ENCODE measurements at places on chromosomes 3 and 15.
A peak's percentile ranks its signal among the peaks of the same experiment; 100 is the strongest.

- DNase-seq: no peak
Measured at GRCh38 chr15:89652666-89653065, 2.6 kb downstream of the KIF7 start.

DNA sequence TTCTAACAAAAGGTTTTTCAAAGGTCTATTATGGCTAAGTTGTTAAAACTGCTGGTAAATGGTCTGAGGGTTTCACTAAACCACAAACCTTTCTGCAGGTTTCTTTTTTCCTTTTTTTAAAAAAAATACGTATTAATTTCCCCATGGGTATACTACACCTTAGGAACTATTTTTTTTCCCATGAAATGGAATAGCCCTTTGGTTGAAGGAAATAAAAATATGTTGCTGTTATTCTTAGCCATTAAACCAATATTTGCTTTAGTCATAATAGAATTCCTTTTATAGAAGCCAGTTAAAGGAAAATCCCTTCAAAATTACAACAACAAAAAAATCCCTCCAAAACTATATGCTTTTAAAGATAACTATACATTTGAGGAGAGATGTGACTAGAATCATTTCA is 1303.3 kb downstream of the ROBO2 start:
- DNase-seq: no peak

- no peak for DNase-seq
Measured at GRCh38 chr3:4687167-4687566, 194.0 kb downstream of the ITPR1 start.

DNA sequence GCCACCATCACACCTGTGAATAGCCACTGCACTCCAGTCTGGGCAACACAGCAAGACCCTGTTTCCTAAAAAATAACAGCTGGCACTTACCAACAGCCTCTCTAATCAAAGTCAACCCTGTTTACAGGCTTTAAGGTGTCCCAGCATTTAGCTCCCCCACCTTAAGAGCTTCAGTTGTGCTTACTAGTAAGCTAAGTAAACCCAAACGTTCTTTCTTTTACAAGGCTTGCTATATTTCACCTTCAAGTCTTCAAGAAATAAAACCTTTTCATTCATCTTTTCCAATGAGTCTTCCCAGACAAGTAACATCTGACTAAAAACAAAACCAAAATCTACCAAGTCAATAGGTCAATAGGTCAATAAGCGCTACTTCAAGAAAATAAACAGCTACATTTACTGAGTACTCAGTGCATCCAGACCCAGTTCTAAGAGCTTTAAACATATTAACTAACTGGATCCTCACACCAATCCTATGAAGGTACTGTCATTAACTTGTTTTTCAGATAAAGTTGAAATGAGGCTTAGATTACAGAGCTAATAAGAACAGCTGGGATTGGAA is 62.4 kb downstream of the PBRM1 start:
- DNase-seq: no peak

GRCh38 chr15:82305621-82306048 is 43.0 kb downstream of the SAXO2 start:
- DNase-seq: no peak

- peak; percentile 31 for DNase-seq
Measured at GRCh38 chr3:149494759-149495580, 20.5 kb downstream of the TM4SF4 start.

DNA sequence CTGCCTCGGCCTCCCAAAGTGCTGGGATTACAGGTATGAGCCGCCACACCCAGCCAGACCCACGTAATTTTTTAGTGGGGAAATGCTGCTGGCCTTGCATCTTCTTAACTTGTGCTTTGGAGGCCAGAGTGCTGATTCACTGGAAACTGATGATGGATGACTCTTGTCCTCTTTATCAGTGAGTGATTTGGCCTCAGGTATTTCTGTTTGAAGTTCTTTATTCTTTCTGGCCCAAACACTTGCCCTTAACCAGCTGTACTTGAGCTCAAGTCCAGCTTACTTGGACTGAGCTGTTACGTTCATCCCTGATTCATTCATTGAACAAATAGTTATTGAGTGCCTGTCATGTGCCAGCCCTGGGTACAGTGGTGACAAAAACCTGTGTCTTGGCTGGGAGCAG is 4.2 kb downstream of the PTPN23 start:
- DNase-seq: no peak

DNA sequence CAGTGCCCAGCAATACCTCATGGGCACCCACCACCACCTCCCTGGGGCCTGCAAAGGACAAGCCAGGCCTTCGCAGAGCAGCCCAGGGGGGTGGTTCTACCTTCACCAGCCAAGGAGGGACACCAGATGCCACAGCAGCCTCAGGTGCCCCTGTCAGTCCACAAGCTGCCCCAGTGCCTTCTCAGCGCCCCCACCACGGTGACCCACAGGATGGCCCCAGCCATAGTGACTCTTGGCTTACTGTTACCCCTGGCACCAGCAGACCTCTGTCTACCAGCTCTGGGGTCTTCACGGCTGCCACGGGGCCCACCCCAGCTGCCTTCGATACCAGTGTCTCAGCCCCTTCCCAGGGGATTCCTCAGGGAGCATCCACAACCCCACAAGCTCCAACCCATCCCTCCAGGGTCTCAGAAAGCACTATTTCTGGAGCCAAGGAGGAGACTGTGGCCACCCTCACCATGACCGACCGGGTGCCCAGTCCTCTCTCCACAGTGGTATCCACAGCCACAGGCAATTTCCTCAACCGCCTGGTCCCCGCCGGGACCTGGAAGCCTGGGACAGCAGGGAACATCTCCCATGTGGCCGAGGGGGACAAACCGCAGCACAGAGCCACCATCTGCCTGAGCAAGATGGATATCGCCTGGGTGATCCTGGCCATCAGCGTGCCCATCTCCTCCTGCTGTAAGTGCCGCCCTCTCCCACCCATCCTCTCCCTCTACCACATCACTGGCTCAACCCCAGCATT is 19.2 kb upstream of the BFSP2 start:
- no peak for DNase-seq

GRCh38 chr15:43769584-43770228 is 7.1 kb downstream of the ELL3 start:
- DNase-seq: peak; percentile 81

GRCh38 chr15:85778107-85778776 is 16.5 kb downstream of the KLHL25 start:
- no peak for DNase-seq

GRCh38 chr3:47512416-47513124 is 942 bp downstream of the ELP6 start:
- DNase-seq: no peak

DNA sequence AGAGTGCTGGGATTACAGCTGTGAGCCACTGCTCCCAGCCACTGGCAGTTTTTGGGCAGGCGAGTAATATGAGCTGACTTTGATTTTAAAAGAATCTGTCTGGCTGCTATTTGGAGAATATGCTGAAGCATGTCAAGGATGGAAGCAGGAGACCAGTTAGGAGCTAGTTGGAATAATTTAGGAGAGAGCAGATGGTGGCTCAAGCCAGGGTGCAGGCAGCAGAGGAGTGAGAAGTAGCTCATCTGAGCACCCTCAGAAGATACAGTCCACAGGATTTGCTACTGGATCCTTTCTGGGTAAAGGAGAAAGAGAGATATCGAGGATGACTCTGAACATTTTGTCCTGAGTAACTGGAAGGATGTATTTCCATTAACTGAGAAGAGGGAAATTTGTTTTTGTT is 30.4 kb upstream of the BDH1 start:
- DNase-seq: no peak

- no peak for DNase-seq
Measured at GRCh38 chr3:30644615-30645014, 38.2 kb downstream of the TGFBR2 start.

DNA sequence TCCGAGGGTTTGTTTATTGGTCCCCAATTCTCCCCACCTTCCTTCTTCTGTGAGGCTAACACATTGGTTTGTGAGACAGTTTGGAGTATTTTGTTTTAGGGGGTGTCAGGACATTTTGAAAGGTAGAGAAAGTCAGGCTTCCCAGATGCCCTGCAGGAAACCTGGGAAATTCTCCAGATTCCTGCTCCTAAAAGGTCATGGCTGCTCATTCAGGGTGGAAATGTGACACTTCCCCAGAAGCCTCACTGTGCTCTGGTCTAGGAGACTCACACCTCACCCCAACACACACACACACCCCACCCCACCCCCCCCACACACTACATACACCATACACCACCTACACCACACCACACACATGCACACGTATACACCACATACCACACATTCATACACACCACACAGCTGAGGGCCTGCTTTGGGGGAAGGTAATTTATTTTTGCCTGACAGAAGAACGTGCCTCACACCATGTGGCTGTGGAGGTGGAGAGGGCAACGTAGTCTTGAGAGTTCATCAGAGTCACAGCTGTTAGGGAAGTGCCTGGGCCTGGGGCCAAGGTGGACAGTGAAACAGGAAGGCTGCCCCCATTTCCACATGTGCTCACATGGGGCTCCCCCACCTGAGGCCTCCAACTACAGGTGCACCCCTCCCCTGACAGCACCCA is 40.4 kb upstream of the LIMD1 start:
- no peak for DNase-seq

GRCh38 chr3:46921871-46922271 is 44.4 kb downstream of the PTH1R start:
- DNase-seq: no peak

DNA sequence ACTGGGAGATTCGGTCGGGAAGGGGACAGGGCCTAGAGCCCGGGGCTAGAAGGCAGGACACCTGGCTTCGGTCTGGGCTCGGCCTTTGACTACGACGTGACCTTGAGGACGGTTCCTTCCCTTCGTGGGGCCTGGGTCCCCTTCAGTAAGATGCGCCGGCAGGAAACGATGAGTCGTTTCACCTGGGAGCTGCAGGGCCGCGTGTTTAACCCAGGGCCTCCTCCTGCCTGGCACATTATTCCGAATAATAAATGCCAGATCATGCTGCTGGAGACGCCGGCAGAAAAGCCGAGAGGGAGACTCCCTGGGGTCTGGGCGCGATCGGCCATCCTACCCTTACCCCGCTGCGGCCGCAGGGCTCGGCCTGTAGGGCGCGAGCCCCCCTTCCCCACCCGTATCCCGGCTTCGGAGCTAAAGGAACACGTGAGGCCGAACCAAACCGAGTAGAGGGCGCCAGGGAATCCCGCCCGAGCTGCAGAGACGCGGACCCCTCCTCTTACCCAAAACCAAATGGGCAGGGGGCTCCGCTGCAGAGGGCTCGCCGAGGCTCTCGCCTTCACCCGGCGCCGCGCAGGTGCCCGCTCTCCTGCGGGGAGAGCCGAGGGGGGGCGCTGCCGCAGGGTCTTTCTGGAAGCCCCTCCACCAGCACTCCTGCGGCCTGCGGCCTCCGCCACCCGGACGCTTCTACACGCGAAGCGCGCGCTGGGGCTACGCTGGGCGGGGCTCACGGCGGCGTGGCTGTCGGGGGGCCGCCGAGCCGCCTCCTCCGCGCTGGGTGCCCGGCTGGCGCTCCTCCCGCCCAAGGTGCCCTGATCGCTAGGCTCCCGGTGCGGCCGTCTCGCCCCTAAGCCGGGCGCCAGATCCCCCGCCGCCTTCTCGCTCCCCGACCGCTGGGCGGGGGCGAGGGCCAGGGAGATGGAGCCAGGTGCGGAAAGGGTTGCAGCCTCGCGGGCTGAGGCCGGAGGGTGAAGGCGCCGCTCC is at the start of gene BDH1:
Gene BDH1 (minus strand): TSS at position 688 of the 981 bp plus-strand sequence. CDS start 9,525 bp downstream, outside the sequence.
- no peak for DNase-seq

GRCh38 chr3:86973440-86973839 is 17.5 kb downstream of the VGLL3 start:
- DNase-seq: no peak

DNA sequence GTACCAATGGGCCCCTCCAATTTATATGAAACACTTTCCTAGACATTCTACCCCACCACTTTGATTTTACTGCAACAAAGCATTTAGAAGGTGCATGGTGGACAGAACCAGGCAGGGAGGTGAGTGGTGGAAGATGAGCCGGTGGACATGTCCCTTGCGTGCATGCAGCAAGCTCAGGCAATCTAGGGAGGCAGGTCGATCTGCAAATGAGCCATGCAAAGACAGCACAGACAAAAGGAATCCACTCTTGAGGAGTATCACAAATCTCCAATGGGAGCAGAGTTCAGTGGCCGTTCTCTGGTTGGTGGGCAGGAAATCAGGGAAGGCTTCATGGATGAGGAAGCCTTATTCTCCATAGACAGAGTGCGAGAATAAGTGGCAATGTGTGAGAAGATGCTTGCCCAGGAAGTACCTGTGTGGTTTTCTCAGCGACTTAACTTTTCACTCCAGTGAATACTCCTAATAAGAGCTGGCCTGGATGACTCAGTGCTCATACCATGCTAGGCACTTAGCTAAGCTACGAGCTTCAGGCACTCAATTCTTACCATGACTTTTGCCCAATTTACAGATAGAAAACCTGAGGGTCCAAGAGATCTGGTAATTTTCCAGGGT is 152.5 kb downstream of the FOXP1 start:
- DNase-seq: no peak
